Stimulated activated CD8-positive, alpha-beta memory T cell treated with anti-CD3 and anti-CD28 coated beads, Interleukin-2, amount 100 ng/mL, for 1 hour (primary cell): ENCODE measurements at places on chromosomes 13 and 19.

DNA sequence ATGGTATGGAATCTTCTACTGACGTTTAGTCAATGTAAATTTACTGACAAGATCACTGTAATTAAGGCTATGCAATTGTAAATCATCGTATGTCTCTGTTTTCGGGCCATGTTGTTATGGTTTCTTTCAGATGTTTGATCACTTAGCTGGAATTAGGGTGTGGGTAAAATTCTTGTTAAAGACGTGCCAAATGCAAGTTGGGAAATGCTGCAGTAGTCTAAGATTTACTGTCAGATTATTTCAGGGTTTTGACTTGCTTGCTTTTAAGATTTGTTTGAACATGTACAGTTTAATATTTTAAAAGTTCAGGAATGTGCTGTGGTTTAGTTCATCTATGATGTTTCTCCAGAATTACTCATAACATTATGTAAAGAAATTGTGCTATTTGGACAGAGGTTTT, 10.8 kb downstream of the NDFIP2 start:
- no peak for DNase-seq

- peak; percentile 29 for DNase-seq
These were observed 1.9 kb downstream of the IFNL1 start for GRCh38 chr19:39297931-39298634.

DNA sequence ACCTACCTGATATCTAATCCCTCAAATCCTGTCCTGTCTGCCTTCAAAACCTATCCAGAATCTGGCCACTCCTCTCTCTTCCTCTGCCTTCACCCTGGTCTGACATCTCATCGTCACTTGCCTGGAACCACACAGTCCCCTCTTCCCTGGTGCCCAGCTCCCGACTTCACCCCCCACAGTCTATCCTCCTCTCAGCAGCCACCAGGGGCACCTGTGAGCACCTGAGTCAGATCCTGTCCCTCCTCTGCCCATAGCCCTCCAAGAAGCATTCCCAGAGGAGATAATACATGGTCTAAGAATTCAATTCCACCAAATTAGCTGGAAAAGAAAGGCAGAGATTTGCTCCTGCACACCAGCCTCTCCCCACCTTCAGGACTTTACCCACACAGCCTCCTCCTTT, 48.9 kb downstream of the ZNRF4 start:
- DNase-seq = no peak

GRCh38 chr19:1942934-1943555, 2.1 kb downstream of the CSNK1G2 start:
- DNase-seq = no peak

DNA sequence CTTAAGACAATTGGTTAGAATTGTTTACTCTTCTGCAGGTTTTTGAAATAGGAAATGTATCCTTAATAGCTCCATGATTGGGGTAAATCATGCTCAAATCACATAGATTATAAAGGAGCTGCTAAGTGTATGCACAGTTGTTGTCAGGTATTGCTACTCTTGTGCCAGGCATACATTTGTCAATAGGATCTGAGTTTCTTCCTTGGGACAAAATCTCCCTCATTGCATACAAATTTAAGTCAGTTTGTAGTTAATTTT, 109.3 kb upstream of the MLNR start:
- DNase-seq = no peak

DNA sequence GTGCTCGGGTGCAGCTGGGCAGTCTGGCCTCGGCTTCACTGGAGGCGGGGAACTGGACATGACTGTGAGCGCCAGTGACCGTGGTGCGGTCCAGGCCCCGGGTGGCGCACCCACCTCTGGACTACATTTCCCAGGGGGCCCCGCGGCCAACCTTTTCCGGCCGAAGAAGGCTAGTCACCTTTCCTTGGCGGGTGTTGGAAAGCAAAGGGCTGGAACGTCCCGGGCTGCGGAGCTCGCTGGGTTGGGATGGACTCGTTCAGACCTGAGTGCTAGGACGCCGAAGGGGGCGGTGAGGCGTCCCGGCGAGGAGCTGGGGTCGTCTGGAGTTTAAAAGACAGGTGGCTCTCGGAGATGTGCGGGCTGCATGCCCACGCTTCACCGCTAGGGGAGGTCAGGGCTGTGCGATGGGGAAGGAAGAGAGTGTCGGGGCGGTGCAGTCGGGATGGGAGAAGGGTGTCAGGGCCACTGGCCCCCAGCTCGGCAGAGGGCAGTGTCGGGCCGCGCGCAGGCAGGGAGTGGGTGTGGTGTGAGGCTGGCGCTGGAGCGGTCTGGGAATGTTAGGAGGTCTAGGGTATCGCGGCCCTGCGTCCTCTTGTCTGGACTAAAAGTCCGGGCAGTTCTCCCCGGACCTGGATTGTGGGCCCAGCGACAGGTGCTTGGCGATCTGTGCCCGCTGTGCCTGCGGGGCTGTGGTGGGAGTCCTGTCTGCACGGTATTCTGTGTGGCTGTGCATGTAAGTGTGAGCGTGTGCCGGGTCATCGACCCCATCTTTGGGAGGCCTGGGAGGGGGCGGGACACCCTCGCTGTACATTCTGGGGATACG, 57.1 kb downstream of the ZNF568 start:
- peak; percentile 44 for DNase-seq

DNA sequence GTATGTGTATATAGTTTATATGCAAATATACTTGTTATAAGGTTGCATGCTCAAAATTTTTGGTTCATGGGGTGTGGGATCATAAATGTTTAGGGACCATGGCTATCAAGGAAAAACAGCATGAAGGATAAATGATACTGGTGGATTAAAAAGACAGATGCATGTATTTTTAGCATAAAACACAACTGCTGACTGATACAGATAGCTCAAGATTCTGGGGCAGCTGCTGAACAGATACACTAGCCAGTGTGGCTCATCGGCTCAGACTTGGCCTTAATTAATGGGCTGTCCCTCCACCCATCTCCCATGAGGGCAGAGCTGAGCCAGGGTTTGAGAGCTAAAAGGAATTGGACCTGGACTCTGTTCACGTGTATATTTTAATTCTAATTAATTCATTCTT, 11.4 kb downstream of the ALOX5AP start:
- no peak for DNase-seq

DNA sequence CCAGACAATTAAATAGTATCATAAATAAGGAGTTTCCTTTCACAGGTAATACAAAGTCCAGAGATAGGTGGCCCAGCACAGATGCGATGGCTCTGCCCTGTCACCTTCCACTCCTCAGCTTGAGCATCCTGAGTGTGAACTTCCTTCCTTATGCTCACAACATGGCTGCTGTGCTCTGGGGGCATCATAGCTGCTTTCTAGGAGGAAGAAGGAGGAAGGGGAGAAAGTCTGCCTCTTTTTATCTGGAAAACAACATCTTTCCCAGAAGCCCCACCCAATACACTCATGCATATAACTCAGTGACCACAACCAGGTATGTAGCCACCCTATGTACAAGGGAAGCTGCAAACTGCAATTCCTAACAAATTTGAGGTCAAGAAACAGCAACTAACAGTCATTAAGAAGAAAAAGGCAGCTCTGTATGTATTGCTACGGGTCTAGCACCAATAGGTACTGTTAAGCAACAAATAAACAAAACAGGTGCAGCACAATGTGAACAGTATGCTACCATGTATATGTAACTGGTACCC, 201.2 kb upstream of the UBL3 start:
- DNase-seq = no peak

- no peak for DNase-seq
These were observed 2374.6 kb downstream of the PCDH9 start for GRCh38 chr13:64855506-64855905.

GRCh38 chr19:3065675-3066357, 3.5 kb upstream of the TLE5 start:
- no peak for DNase-seq

DNA sequence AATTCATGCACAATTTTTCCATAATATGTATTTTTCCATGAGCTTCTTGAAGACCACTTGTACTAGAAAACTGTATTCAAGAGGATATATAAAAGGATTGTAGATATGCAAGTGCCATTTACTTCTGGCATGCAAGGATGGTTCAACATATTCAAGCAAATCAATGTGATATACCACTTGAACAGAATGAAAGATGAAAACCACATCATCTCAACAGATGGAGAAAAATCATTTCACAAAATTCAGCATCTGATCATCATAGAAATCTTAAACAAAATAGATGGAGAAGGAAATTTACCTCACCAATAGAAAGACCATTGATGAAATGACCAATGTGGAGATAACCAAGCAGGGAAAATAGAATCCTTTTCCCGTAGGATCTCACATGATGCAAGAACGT, 5.1 kb upstream of the ZNF816 start:
- no peak for DNase-seq

DNA sequence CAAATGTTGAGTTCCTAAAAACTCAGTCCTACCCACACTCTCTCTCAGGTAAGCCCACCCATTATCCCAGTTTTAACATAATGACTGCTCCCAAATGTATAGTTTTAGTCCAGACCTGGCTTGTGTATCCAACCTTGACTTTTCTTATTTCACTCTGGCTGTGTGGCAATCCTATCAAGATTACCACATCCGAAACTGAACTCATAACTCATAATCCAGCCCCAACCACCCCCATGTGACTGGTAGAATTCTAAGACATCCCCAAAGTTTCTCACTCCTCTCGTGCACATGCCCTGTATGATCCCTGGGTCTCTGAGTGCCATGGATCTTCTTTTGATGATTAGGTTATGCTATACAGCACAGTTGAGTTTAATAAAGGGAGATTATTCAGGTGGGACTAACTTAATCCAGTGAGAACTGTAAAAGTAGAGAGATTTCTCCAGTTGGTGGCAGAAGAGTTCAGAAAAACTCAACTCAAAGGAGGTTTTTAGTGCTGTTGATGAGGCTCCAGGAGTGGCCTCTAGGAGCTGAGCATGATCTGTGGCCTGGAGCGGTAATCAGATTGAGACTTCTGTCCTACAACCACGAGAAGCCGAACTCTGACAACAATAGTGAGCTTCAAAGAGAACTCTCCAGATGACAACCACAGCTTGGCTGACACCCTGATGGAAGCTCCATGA, 413.4 kb downstream of the ZNF536 start:
- no peak for DNase-seq

DNA sequence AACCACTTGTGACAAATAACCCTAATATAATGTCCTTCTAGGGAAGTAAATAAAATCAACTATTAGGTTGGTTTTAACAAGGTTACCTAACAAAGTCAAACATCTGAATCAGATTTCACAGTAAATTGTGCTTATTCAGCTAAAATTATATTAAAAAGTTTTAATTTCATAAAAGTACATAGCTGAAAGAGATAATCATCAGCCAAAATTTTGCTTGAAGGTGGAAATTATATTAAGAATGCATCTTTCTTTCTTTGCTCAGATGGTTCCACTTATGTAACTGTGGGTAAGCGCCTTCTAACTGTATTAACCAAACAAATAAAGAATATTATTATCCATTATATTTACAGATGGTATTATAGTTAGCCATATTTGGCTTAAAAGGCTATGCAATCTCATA, 2840.3 kb upstream of the PCDH20 start:
- no peak for DNase-seq

DNA sequence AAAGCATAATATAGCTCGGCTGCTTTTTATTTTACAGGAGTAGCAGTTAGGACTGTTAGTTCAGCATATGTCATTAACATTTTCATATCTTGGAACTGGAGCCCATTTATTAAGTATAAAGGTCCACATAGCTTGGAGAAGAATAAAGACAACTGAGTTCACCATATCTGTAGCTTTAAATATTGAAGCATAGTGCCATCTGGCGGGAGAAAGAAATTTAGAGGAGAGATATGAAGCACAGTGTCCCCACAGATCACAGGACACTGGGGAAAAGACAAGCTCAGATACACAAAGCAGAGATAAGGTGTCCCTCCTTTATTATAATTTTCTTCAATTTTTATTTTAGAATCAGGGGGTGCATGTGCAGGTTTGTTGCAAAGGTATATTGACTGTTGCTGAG, 104.7 kb upstream of the FREM2 start:
- no peak for DNase-seq

GRCh38 chr19:11530432-11530831, 1.5 kb upstream of the ECSIT start:
- no peak for DNase-seq

DNA sequence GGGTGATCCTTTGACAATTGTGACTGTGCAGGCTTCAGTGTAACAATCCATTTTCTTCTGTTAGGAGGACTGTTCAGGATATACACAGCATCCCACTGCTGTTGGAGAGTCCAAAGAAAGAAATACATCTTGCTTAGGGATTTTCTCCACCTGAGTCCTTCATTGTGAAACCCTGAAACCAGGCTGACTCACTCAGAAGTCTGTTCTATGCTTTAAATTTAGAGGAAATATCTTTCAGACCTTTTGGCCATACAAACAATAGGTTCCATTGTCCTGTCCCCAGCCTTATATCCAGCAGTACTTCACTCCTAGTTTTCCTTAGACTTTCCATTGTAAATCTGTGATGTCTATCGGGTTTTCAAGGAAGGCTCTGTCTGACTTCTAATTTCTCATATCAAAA, 379.1 kb downstream of the SUCLA2 start:
- no peak for DNase-seq

- DNase-seq = no peak
These were observed 288.6 kb upstream of the PCDH9 start for GRCh38 chr13:67518785-67519184.

GRCh38 chr19:10102787-10103236, 334 bp upstream of the ANGPTL6 start:
- DNase-seq = no peak

- no peak for DNase-seq
These were observed at the start of gene SLC25A23 for GRCh38 chr19:6459262-6460098. Gene SLC25A23 (minus strand): TSS chr19:6459792. CDS start chr19:6459628, 164 bp downstream.

DNA sequence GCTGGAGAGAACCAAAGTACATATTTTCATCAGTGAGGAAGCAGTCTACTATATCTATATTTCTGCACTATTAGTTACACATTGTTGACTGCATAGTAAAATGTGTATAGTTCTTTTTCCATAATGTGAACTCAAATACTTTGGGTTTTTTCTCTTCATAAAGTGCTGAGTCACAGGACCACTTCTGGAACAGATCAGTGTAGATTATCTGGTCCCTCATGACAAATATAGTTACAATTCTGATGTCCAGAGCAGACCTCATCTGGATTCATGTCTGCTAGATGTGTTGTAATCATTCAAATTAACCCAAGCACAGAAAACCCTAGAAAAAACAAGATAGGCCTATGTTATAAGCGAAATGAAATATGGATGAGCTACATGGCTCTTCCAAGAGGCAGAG, 171.4 kb downstream of the SUCLA2 start:
- no peak for DNase-seq

DNA sequence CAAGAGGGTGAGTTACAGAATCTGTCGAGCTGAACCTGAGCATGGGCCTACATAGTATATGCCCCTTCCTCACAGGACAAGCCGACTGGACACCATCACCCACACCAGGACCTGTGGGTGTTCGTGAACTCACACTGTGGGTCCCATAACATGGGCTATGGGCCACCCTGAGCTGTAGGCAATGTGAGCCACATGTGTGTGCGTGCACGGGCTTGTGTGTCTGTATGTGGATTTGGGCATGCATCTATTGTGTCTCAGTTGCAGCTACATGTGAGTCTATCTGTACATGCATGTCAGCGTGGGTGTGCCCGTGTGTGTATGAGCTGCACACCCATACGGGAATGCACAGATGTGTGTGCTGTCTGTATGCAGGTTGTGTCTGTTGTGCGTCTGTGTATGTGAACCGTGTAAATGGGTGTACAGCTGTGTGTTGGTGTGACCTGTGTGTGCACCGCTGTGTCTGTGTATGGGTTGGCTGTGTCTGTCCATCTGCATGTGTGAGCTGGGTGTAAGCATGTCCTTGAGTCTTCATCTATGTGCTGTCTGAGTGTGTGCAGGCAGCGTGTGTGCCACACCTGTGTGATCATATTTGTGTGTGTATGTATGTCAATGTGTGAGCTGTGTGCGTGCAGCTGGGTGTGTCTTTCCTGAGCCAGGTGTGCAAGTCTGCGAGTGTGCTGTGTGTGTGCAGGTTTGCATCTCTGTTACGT, 1.7 kb downstream of the NOTCH3 start:
- no peak for DNase-seq
